Activated T-cell treated with anti-CD3 and anti-CD28 coated beads, Interleukin-2, amount 50 U/mL, for 1 hour (primary cell): ENCODE measurements at places on chromosomes 3 and 15.

GRCh38 chr3:22373182-22373581 is 622.2 kb upstream of the ZNF385D start:
- DNase-seq = no peak

DNA sequence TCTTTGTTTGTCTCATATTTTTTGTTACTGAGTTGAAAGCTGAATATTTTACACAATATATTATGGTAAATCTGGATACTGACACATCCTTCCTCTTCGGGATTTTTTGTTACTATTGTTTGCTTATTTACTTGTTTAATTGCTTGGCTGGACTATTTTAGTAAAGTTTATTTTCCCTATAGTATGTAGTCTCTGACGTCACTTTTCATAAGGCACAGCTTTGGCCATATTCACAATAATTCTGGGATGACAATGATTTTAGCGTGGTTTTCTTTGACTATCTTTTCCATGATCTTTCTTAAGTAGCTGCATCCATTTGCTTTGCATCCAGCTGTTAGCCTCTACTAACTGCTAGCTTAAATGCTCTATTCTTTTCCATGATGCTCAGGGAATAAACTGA is 552.4 kb downstream of the VGLL3 start:
- DNase-seq = no peak

DNA sequence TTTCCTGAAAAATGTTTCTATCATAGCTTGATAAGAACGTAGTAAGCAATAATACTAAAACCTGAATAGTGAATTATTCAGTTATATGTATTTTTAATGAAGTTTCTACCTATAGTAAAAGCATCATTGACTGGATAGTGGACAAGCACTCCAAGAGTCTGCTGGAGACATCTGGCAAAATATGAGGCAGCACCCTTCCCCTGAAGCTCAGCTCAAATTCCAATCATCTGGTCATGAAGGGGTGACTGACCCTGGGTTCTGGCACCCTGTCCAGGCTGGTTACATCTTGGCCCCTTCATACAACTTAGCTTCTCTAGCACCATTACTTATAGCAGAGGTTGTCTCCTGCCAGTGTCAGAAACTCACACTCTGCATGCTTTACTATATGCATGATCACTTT is 455.4 kb downstream of the RAP2B start:
- no peak for DNase-seq

DNA sequence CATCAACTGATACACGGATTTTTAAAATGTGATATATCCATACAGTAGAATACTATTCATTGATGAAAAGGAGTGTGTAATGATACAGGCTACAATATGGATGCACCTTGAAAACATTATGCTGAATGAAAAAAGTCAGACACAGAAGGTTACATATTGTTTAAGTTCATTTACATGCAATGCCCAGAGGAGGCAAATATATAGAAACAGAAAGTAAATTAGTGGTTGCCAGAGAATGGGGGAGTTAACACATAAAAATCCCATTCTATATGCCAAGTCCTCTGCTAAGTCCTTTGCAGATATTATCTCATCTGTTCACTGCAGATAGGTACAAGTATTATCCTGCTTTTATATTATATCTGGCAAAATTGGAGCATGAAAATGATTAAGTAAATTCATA is 22.1 kb upstream of the CDIN1 start:
- DNase-seq = no peak

GRCh38 chr3:57128826-57129667 is 36.1 kb downstream of the IL17RD start:
- DNase-seq = no peak

DNA sequence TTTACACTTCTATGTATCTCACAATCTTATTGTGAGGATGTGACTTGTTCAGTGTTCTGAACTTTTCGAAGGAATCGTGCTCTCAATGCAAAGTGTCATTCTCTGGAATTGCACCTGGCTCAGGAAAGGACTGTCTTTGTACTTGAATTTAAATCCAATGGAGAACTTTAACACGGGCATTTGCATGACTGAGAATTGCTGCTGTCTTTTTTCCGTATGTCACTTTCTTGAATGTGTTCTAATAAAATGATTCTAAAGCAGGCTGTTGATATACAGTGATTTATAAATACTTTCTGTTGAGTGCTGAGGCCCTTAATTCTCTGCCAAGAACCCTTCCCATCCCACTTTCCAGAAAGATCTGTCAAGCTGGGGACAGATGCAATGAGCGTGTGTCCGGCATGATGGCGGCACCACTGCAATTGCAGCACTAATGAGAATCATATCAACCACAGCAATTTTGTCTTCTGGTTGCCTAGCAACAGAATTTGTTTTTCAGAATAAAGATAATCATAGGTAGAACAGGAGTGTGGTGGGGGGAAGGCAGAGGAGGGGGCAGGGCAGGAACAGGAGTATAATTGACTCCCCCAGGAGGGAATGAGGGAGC is 210.6 kb upstream of the UMPS start:
- no peak for DNase-seq

DNA sequence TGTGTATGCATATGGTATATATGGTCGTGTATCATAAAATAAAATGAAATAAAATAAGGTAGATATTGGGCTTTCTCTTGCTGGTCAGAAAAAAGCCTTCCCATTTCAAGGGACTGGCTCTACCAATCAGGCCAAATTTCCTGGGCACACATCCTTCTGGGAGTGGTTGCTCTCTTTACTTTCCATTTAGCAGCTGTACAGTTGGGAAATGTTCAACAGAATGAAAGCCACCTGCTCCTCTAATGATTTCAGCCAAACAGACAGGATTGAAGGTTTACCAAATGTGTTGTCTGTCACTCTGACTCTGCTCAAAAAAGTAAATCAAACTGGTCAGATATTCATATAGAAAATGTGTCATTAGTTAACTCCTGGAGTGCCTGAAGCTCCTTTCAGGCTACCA is 380.4 kb downstream of the ROBO2 start:
- no peak for DNase-seq

GRCh38 chr3:37902674-37903073 is 41.0 kb downstream of the CTDSPL start:
- DNase-seq = no peak

DNA sequence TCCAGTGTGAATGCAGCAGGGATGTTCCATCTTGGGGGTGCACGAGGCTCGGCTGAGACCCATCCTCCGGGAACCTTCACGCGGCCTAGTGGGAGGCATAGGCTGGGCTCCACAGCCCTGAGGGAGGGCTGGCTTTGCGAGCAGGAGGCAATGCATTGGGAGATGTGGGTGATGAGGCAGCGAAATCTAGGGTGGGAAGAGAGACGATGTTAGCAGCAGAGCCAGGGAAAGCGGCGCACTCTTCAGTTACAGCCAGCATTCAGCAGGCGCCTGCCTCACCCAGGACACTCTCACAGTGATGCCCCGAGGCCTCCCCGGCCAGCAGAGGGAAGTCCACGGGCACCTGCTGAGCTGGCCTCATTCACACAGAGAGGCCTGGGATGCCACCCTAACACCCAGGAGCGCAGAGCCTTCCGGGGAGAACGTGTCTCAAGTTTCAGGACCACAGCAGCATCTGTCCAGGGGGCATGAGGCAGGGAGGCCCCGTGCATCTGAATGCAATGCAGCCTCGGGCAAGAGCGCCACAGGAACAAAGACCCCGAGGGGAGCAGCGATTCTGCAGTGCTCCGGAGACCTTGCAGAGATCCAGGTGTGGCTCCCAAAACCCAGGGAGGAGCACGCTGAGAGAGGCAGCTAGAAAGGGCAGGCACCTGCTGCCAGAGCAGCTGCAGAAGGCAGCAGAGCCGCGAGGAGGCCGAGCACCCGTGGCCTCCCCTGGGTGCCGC is 102.4 kb downstream of the NUP210 start:
- DNase-seq = no peak

- no peak for DNase-seq
Measured at GRCh38 chr3:104738271-104738670, 628.4 kb upstream of the ALCAM start.

DNA sequence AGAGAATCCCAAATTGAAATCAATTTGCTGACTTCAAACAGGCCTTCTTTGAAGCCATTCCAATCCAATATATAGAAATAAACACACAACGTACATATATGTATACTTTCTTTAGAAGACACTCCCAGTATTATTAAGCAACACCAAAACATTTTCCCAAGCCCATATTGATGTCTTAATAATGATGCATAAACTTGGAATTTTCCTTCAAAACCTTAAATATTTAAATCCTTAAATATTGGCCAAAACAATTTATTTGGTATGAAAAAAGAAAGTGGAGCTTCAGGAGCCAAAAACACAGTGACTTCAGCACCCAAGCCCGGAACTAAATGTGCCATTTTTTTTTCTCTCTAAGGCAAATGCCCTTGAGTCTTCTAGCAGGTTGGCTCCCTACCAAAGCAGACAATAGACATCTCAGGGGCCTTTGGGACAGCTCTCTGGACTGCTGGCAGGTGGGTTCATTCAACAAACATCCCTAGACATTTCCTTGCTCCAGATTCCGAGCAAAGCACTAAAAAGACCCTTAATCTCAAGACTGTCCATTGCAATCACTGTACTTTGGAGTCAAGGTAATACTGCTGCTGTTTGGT is 384.7 kb downstream of the NTRK3 start:
- no peak for DNase-seq

DNA sequence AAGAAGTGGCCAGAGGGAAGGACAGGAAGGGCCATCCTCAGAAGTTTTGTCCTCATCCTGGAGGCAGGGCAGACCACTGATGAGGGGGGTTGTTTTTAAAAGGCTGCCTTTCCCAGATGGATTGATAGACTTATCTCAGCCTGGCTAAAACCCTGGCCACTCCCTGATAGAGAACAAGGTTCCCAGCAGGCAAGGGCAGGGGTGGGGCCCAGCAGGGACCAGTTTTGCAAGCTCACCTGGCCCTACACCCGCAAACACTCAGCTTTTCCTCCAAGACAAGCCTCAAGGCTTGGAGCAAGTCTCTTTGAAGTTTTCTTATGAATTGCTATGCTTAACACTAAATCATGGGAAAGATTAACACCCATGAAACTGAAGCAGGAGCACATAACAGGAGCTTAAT is 9.1 kb downstream of the LIPC start:
- no peak for DNase-seq

GRCh38 chr3:34878488-34878887 is 760.8 kb upstream of the ARPP21 start:
- no peak for DNase-seq

- DNase-seq = no peak
Measured at GRCh38 chr3:147554332-147554731, 145.2 kb downstream of the ZIC1 start.

DNA sequence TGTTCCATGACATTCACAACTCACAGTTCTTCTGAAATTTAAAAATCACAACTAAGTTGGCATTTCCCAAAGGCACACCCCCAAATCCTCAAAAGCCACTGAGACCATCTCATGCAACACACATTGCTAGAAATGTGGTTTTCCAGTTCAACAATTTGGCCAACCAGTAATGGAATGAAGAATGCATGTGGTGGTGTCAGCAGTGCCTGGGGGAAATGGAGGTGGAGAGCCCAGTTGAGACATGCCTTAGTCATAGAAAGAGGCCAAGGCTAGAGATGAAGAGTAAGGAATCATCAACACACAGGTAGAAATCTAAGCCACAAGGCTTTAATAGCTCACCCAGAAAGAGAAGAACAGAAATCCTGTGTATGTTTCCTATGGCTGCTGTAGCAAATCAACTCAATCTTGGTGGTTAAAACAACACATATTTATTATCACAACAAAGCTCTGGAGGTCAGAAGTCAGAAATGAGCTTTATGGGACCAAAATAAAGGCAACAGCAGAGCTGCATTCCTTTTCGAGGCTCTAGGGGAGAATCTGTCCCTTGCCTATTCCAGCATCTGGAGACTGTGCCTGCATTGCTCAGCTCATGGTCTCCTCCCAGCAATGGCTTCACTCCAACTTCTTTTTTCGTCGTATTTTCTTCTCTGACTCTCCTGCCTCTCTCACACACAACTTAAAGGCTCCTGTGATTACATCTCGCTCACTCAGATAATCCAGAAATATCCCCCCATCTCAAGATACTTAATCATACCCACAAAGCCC is 54.0 kb downstream of the SNTN start:
- DNase-seq = no peak

DNA sequence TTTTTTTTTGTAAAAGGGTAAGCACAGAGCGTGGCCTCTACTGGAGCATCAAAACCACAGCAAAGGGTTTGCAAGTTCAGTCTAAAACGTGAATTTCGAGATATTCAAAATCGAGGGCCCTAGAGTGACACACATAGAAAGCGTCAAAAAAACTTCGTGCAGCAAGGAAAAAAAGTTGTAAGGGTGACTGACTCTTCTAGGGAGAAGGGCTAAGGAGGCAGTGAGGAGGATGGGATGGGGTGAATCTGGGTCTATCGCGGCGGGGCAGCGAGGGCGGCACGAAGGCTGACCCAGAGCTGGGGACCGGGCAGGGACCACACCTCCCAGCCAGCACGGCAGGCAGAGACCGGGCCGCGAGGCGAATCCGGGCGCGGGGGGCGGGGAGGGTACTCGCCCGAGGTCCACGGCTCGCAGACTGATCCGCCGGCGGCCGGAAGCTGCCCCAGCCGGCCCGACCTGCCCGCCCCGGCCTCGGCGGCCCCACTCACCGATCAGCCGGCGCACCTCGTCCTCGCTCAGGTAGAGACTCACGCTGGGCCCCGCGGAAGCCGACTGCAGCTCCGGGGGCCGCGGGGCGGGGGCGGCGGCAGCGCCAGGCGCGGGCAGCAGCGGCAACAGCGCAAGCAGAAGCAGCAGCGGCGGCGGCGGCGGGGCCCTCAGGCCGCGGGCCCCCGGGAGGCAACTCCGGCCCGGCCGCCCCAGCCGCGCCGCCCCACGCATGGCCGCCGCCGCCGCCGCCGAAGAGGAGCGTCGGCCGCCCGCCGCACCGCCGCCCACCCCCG is 533 bp downstream of the RYK start:
- DNase-seq = peak; percentile 59

GRCh38 chr3:159828542-159828943 is 160.1 kb upstream of the IL12A start:
- no peak for DNase-seq

DNA sequence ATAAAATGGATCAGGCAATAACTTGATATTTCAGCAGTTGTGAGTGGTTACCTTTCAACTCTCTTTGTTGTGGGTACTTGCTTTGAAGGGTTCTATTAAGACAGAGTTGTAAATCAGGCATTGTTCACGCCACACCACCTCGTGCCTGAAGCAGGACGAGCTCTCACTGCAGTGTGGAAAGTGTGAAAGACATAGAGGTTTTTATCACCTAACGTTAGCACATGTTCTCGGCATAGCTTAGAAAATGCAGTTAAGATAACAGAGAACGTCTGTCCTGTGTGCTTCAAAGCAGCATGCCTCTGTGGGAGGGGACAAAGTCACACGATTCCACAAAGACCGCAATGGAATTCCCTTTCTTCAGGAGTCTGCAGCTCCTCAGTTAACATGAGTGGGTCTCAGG is 7.8 kb downstream of the ADAMTS17 start:
- no peak for DNase-seq

- DNase-seq = no peak
Measured at GRCh38 chr3:39126532-39127071, 19.1 kb downstream of the TTC21A start.

DNA sequence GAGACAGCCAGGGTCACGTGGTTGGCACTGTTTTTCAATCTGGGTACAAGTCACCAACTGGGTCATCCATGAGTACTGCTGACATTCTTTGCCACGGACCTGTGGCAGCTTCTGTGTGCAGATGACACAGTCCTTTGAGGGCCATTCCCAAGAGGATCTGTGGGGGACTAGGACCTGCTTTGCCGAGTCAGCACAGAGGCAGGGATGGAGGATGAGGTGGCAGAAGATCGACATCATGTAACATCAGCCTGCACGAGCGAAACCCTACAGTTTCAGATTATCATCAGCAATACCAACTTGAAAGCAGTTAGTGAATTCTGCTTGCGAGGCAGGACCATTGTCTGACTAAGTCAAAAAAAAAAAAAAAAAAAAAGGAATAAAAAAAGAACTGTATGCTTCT is 227.7 kb downstream of the FOXP1 start:
- no peak for DNase-seq
